ENCODE measurements at places on chromosomes 6 and 20.

DNA sequence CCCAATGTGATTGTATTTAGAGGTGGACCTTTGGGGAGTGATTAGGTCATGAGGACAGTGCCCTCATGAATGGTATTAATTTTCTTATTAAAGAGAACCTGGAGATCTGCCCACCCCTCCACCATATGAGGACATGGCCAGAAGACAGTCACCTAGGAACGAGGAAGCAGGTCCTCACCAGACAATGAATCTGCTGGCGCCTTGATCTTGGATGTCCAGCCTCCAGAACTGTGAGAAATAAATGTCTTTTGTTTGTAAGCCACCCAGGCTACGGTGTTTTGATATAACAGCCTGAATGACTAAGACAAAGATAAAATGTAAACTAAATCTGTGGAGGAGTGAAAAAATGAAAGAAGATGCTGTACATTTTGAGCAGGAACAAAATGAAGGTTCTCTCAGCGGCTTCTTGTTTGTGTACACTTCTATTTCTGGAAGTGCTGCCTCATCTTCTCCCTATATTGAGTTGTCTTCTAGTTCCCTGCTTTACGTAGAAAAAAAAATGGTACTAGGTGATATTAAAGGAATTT, 1.5 kb upstream of the IPCEF1 start:
- DNase-seq, result no peak

DNA sequence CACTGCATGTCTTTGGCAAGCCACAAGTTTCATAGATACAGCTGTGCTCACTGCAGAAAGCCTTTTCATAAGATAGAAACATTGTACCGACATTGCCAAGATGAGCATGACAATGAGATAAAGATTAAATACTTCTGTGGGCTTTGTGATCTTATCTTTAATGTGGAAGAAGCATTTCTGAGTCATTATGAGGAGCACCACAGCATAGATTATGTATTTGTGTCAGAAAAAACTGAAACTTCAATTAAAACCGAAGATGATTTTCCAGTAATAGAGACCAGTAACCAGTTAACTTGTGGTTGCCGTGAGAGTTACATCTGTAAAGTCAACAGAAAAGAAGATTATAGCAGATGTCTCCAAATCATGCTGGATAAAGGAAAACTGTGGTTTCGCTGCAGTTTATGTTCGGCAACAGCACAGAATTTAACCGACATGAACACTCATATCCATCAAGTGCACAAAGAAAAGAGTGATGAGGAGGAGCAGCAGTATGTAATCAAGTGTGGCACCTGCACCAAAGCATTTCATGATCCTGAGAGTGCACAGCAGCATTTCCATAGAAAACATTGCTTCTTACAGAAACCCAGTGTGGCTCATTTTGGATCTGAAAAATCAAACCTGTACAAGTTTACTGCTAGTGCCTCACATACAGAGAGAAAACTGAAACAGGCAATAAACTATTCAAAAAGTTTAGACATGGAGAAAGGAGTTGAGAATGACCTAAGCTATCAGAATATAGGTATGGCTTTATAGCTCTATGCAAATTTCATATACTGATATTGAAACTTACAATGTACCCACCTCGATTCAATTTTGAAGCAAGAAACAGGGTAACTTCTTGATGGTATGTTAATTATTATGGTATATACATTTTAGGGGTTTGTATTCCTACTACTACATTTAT, 23.9 kb upstream of the BAG2 start:
- no peak for DNase-seq

DNA sequence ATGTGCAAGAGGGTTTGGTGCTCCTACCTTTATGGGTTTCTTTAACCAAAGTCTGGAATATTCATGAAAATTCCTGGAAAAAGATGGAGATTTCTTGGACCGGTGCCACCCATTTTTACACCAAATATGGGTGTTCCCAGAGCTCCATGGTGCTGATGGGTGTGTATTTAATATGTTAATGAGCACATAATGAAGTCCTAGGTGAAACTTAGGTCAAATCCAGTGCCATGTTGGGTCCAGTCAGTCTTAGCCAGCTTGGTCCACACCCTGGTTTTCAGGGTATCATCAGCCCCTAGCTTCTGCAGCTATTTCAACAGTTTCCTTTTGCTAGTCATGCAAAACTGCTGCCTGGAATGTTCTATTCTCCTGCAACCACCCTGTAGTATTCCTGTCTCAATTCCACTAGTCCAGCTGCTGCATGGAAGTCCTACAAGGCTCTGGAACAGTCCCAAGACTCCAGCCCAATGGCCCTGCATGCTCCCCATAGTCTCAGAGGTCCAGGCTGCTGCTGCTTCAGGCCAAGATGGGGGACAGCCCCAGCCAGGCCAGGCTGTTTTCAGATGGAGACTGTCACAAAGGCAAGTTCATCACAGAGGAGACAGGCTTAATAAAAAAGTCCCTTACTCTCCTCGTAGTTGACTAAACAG, 31.8 kb downstream of the CST9L start:
- DNase-seq, result no peak

GRCh38 chr6:125196613-125197012, 43.0 kb downstream of the TPD52L1 start:
- DNase-seq, result no peak

DNA sequence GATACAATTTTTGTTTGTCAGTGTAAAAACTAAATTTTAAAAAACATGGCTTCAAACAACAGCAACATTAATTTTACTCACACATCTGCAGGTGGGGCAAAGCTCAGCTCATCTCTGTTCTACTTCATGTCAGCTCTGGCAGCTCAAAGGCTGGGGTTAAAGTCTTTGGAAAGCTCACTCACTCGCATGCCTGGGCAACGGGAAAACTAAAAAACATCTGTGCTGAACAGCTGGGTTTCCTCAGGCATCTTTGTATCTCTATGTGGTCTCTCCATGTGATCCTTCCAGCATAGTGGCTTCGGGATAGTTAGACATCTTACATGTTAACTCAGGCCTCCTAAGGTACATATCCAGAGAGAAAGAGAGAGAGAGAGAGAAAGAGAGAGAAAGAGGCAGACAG, 499.6 kb downstream of the RFPL4B start:
- DNase-seq, result no peak

DNA sequence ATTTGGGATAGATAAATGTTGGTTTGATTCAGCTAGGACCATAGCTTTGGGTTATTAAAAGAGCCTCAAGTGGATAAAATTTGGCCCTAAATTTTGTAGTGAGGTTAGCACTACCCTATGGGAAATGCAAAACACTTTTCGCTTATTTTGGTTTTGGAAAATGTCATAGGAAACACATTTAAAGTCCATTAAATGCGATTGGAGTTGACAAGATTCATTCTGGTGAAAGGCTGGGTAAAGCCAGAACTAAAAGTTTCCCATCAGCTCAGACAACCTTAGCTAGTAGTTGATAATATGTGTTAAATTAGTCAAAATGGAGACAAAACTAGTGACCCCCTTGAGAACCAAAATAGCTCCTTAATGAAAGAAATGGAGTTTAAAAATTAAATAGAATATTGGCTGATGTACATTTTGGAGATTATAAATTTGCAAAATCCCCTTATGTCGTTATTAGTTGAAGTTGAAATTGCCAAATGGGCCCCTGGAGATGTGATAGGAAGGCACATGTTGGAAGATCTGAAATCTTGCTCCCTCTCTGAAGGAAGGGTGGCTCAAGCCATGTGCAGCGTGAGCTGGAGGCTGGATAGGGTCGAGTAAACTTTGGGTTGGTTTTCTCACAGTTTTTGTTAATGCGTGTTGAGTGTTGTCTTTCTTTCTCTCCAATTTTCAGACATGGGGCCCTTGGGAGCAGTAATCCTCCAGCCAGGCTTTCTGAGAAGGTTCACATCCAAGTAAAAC, 72.8 kb downstream of the CD83 start:
- no peak for DNase-seq

DNA sequence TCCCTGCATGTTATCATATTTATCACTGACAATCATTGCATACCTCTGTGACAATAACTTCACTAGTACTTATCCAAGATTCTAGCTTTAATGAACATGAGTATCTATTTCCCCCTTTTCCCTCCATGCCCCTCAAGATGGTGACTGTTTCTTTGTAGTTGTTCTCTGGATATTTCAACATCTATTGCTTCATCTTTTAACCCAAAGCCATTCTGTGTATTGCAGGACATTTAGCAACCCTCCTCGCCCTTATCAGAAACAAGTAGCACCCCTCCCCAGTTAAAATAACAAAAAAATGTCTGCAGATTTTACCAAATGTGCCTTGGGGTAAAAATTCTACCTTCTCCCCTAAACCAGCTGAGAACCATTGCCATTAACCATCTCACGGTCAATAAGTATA, 979.8 kb upstream of the MANEA start:
- DNase-seq, result no peak

DNA sequence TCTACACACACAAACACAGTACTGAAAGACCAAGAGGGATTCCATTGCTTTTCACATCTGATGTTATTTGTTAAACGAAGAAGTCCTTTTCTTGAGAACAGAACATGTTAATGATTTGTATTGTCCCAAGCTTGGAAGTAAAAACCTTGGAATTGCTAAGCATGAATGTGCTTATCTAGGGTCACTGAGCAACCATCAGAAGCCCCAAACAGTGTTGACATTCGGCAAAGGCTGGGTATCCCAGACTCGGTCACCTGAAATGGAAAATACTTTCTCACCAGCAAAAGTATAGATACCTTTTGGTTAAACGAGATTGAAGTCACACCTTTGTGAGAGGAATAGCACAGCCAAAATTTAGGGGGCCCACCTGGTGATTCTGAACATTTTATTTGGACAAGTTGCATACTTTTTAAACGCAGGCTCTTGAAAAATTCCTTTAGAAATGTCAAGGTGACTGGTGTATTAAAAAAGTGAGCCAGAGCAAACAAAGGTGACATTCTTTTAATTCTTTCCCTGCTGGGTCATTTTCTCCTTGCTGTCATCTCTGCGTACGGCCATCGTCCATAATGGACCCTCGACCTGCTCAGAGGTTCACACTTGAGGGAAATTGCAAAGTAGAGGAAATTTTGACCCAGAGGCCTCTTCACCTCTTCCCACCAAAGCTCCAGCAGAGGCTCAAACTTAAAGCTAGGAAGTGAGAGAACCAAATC, 95.8 kb upstream of the FOXA2 start:
- DNase-seq, result no peak

- DNase-seq, result no peak
Measured at GRCh38 chr6:44411141-44411540, 23.6 kb downstream of the CDC5L start.

GRCh38 chr6:24069526-24069925, 56.5 kb upstream of the NRSN1 start:
- no peak for DNase-seq

DNA sequence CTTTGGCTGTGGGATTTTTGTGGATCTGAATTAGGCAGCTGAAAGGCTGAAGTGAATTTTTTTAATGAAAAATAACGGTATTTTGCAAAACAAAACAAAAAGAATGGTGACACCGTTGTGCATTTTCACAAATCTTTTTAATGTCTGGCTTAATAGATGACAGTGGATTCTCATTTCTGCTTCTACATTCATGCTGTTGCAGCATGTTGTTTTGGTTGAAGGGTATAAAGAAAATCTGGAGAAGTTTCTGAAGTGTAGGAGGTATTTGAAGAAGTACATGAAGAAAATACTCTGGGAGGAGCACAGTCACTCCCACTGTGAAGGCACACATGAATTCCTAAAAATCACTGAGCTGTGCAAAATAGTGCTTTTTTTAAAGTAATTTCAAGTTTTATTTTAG, 3.1 kb upstream of the MAP3K5 start:
- DNase-seq, result no peak

DNA sequence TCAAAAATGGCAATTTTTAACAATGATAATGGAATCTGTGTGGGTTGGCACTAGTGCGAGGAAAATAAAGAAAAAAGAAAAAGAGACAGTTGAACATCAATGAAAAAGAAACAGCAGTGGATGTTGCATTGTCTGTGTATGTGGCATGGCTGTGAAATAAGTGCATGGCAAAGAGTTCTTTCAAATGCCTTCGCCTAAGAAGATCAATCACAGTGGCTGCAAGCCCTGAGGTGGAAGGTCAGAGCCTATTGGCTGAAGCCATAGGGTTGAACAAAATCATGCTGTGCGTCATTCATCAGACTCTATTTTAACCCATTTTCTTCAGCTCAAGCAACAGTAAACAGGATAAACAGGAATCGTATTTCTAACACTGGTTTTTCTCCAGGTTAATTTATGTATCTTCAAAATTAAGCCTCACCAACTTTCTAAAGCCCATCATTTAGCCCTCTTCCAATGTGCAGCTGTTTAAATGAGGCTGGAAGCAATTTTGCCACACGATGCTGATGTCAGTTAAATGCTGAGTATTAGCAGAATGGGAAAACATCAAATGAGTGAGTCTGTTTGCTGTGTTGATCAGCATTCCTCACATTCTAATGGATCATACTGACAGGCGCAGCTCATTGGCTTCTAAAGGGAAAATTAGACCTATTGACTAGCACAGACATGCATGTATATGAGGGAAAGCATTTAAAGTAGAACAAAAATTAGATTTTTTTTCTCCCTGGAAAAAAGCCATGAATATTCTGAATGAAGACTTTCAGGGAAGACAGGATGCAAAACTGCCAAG, 955.9 kb upstream of the EYS start:
- no peak for DNase-seq

DNA sequence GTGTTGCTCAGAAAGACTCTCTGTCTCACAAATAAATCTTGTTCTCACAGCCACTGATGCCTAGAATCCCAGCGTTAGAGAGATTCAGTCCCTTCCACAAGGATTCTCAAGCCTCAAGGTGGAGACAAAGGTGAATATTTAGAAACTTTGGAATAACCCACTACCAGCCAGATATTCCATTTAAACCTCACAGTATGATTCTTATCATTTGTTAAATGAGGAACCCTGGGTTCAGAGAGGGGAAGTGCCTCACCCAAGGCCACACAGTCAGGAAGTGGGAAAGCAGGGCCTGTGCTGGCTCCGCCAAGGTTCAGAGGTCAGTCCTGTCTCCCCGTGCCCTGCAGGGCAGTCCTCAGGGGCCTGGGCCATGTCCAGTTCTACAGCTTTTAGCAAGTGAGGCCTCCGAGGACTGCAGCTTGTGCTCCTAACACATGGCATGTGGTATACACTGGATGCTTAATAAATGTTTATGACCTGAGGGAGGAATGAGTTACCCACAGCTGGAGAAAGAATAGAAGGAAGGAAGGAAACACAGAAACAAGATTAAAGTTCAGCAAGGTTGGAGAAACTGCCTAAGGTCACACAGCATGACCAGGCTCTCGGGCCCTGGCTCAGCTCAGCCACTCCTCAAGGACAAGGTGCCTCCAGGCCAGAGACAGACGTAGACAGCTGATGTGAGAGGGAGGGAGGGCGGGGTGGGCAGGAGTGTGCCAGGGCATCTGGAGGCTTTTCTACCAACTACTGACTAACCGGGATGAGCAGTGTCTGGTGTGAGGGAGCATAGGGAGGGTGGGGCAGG, 3.9 kb upstream of the TGM2 start:
- DNase-seq, result no peak

GRCh38 chr6:48016020-48016755, 94.8 kb downstream of the PTCHD4 start:
- no peak for DNase-seq

GRCh38 chr6:12233693-12234571, 56.2 kb upstream of the EDN1 start:
- no peak for DNase-seq

GRCh38 chr6:139109558-139109957, 25.3 kb upstream of the HECA start:
- DNase-seq, result no peak

Data from stimulated activated CD4-positive, alpha-beta T cell treated with anti-CD3 and anti-CD28 coated beads, TNF-alpha, amount 100 ng/mL, for 24 hours (primary cell).